ENCODE measurements at places on chromosomes 1 and 21.

- no peak for DNase-seq
Observed at GRCh38 chr1:232260861-232261260, 369.1 kb downstream of the SIPA1L2 start.

DNA sequence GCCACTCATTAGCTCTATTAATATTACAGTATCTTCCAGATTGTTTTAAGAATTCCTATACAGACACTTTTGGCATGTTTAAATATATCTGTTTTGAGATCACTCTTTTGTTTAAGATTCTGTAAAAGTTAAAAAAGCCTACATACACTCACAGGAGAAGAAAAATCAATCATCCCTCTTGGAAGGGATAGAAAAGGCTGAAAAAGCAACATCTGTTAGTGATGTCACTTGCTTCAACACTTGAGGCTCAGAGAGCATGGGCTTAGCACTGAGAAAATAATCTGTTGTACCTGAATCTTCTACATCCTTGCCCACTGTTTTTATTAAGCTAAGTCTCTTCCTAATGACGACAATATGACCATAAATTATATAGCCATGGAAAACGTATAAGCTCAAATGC, 127.0 kb downstream of the ZP4 start:
- DNase-seq = no peak

GRCh38 chr1:214318356-214318755, 37.4 kb downstream of the SMYD2 start:
- DNase-seq = no peak

- DNase-seq = no peak
Observed at GRCh38 chr21:35202431-35202830, 153.3 kb upstream of the RUNX1 start.

DNA sequence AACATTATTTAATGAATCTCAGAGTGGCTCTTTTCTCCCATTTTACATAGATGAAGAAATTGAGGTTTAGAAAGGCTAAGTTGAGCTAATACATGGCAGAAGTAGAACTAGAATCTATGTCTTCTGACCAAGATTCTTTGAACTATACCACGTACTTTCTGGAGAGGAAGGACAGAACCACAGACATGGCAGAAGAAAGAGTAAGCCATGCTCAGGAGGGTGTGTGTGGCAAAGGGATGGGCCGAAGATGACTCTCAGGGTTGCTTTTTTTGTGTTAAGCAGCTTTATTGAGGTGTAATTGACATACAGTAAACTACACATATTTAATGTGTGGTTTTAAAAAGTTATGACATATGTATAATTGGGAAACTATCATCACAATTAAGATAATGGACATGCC, 69.5 kb downstream of the PEX14 start:
- no peak for DNase-seq

GRCh38 chr1:35005711-35006110, 20.6 kb upstream of the TMEM35B start:
- DNase-seq = no peak

DNA sequence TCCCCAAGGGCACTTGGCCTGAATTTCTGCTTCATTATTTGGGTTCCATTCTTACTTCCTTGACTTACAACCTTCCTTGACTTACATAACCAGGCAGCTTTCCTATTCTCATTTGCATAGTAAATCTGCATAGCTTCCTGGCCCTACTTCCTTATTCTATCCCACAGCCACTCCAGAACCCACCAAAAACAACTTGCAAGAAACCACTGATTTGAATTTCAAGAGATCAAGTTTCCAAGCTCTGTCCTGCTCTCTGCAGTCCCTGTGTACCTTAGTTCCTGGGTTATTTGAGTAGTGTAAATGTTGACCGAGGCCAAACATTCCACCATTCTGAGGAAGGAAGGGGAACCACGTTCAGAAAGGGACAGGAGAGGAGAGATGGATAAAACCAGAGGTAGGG, 603.3 kb downstream of the PTPRC start:
- no peak for DNase-seq

- DNase-seq = no peak
Observed at GRCh38 chr1:29626066-29626465, 389.7 kb downstream of the PTPRU start.

DNA sequence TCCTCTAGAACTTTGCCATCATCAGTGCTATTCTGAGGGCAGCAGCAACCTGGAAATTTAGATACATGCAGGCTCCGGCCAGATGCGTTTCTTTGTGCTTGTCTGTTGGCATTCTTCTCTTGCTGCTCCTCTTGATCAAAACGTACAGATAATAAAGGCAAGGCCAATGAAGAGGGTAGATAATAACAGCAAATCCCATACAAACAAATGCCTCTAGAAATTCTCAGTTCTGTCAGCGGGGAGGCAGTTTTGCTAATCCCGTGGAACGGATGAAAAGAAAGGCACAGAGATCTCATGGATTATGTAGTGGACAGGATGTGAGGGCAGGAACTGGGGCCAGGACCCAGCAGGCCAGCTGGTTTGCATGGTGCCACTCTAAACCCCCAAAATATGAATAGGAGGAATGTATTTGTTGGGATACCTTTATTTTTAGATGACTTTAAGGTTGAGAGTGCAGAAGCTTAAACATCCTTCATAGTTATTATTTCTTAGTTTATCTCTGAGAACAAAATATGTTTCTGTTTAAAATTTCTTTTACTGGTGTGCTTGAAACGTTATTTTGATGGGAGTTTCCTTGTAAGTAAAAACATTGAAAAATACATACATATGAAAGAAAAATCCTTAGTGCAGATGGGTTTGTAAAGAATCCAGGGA, 1.5 kb downstream of the ITSN1 start:
- DNase-seq = no peak

Measured in SJSA1 (cell line).